ENCODE measurements at places on chromosomes 4 and X.

DNA sequence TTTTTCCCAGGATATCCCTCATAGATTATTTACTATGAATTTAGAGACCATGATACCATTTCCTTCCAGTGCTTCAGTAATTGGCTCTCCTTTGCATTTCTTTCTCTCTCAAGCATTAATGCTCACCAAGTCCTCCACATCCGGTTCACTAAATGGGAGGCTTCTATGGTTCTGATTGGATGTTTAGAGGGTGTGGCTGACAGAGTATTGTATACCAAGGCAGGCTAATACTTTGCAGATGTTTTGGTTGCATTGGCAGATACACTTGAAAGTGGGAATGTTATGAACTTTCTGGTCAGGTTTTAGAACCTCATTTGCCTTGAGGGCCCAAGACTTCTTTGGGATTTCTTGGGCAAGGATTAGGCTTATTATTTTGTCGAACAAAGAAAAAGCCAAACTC is 24.2 kb downstream of the CBLL2 start:
- no peak for DNase-seq

GRCh38 chrX:1222531-1223241 is 10.2 kb upstream of the CRLF2 start:
- no peak for DNase-seq

GRCh38 chr4:178296669-178297068 is 854.4 kb upstream of the AGA start:
- no peak for DNase-seq

- DNase-seq, result no peak
Observed at GRCh38 chr4:39106011-39106410, 44.0 kb downstream of the KLHL5 start.

DNA sequence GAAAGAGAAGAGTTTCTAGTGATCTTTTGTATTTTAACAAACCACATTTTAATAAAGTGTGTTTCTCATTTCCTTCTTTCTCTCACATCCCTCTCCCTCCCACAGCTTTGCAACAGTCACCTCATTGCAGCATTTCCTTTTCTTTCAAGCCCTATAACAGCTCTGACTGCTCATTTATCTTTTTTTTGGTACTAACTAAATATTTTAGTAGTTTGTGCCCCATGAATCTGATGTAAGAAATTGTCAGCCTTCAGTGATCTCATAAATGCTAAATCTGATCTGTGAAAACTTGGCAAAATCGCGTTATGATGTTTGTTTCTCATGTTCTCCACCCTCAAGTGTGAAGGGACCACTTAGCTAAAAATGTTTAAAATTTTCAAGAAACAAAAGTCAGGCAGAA is 258.5 kb upstream of the SLIT2 start:
- DNase-seq, result no peak

DNA sequence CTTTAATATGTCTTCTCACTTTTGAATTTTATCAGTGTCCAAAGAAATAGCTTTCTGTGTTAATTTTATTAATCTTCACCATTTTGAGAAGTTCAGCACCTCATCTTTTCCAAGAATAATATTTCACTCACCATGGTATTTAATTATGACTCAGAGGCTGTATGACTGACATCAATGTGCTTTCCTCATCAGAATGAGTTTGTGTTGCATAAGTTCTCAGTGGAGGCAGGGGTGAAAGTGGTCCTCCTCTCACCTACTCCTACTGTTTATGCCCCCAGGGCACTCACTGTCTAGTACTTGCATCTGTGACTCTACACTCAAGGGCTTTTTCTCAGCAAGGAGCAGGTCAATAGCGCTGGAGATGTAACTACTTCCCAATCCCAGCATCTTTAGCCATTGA is 905.3 kb upstream of the INTU start:
- DNase-seq, result no peak

DNA sequence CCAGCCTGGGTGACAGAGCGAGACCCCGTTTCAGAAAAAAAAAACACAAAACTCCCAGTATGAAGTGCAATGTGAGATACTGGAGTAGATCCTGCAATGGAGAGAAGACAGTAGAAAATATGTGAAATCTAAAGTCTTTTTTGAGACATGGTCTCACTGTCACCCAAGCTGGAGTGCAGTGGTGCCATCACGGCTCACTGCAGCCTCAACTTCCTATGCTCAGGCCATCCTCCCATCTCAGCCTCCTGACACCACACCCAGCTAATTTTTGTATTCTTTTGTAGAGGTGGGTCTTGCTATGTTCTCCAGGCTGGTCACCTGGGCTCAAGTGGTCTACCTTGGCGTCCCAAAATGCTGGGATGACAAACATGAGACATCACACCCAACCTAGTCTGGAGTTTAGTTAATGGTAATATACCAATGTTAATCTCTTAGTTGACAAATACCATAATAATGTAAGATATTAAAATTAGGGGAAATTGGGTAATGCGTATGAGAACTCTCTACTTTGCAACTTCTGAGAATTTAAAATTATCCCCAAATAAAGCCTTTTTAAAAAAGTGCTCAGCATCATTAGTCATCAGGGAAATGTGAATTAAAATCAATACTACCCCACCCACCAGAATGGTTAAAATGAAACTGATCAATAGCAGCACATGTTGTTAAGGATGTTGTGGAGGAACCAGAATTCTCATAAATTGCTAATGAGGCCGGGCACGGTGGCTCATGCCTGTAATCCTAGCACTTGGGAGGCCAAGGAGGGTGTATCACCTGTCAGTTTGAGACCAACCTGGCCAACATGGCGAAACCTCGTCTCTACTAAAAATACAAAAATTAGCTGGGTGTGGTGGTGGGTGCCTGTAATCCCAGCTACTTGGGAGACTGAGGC is 15.0 kb downstream of the RBMX start:
- no peak for DNase-seq

DNA sequence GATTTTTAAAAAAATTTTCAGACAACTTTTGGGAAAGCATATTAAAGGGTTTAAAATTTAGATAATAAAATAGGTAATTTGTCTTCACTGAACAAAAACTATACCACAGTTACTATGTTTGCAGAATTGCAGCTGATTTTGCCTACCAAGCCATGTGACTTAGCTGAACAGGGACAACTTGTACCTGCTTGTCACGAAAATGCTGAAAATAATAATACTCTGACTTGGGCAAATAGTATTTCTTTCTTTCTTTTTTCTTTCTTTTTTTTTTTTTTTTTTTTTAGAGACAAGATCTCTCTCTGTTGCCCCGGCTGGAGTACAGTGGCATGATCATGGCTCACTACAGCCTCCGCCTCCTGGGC is 225.2 kb upstream of the PPP1R2C start:
- no peak for DNase-seq

DNA sequence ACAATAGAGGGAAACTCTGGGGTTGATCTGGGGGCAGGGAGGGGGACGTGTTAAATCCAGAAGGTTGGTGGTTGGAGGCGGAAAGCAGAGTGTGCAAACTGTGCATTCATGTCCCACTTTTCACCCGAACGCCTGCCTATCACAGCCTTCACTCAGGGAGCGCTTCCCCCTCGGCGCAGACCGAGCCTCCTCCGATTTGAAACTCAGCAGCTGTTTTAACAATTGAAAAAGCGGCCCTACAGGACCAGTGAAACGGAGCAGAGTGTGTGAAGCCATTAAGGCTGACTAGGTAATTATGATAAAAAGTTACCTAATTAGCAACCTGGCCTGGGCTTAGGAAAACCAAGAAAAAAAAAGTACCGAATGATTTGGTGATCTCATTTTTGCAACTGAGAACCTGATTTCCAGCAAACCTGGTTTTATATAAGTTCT is 685 bp upstream of the NDNF start:
- DNase-seq, result no peak

DNA sequence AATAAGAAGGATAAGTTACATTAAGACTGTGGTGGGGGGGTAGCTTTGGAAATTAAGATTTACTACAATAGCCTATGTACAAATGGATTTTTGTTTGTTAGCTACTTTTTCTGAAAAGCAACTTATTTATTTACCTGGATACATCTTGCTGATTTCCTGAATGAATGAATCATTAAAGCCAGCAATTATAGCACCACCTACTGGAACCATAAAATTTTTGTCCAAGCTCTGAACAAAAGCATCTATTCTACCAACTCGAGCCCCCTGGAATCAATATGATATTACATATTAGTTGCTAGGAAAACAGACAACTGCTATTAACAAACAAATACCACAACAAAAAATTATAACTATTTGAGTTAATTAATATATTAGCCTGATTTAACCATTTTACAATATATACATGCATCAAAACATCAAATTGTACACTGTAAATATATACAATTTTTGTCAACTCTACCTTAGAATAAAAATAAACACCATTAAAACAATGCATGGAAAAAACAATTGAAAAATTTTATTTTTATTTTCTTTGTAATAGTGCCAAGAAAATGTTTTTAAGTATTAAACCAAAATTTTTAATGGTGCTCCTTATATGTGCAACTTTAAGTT is 15.3 kb downstream of the SEPSECS start:
- no peak for DNase-seq

DNA sequence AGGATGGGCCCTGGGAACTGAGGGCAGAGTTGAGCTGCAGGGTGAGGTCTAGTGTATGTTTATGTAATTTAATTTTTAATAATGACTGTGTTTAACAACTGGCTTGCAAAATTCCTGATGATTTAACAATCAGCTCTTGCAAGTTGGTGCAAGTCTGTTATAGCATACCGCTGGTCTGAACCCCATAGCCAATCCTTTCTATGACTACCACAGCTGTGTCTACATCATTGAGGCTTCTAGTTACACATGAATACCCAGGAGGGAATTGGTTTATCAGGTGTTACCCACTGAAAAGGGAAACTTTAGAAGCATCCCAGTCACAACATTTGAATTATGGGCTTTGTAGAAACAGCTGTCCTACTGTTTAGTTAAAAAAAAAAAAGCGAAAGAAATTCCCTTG is 38.3 kb downstream of the SUPT20HL1 start:
- DNase-seq, result no peak

DNA sequence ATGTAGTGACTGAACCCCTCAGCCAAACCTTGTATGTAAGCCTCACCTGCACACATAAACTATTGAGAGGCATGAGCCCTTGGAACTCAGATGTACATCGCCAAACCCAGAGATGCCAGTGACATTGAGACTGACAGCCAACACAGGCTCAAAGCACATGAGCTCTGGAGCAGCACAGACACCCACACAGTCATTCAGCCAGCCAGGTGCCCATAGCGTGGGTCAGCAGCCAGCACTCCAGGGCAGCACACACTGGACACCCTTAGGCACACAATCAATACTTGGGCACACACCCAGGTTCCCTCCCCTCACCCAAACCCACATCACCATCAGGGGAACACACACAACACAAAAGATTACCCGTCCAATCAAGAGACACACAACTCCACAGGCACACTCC is 4.3 kb upstream of the TIMP1 start:
- DNase-seq, result no peak

GRCh38 chr4:165604181-165604580 is 225.4 kb downstream of the CPE start:
- DNase-seq, result no peak

- no peak for DNase-seq
Observed at GRCh38 chr4:96736352-96736889, 896.5 kb downstream of the PDHA2 start.

DNA sequence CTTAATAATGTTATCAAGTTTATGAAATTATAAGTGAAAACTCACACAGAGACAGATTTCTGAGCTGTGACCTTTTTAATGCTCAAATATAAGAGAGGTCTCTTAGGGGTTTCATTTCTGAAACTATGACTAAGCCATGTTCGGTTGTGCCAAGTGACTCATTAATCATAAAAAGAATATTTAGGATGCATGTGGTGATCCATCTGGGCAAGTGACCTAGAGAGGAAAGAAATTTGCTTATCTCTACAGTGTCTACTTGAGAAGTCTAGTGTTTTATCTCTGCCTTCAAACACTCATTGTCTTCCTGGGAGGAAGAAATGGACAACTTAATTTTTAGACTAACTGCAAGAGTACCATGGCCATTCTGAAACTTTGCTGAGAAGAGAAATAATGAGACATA is 545.3 kb upstream of the GRID2 start:
- DNase-seq, result no peak

DNA sequence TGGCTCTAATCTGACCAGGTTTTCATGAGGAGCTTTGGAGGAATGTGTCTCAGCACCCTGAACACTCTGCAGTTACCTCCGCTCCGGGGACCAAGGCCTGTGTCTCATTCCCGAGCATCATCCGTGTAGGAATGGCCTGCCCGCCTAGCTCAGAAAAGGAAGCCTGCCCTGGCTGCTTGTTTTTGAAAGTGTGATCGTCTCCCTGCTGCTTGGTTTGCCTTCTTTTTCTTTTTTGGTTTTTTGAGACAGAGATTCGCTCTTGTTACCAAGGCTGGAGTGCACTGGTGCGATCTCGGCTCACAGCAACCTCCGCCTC is 73.3 kb downstream of the CRLF2 start:
- DNase-seq, result no peak

GRCh38 chr4:87339440-87339839 is 16.8 kb upstream of the HSD17B13 start:
- no peak for DNase-seq

DNA sequence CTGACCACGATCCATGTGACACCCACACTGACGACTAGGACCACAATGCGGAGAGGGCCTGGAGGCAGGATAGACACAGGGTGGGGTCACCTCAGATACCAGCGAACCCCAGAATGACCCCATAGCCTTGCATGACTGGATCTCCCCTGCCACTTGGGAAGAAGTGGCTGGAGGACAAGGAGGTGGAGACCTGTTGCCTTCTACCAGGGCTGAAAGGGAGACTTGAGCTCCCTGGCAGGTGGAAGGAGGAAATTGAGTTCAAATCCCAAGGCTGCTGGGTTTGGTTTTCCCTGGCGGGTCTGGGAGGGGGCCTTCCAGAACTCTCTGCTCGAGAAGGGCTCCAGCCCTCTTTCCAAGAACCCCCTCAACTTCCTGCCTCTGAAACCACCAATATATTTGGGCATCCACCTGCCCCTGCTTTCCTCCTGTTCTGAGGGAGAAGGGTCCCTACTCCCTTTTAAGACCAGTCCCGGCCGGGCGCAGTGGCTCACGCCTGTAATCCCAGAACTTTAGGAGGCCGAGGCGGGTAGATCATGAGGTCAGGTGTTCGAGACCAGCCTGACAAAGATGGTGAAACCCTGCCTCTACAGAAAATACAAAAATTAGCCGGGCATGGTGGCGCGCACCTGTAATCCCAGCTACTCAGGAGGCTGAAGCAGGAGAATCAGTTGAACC is 3.0 kb downstream of the FAM3A start:
- DNase-seq, result no peak

- DNase-seq, result no peak
Observed at GRCh38 chr4:8547912-8548730, 32.1 kb upstream of the GPR78 start.

DNA sequence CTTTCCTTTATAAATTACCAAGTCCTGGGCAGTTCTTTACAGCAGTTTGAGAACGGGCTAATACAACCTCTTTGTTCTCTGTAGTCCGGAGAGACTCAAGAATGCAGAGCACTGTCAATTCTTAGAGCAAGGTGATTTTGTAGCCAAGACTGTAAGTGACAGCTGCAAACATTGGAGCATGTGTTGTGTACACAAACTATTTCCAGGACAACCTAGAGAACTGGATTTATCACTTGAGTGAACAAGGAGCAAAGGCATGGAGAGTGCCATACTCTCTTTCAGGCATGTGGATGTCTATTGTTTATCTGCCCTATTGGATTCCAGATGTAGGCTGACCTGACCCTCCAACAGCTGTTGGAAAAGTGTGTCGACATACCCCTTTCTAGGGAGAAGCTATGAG is 153.9 kb downstream of the SPANXN3 start:
- DNase-seq, result no peak

All from stimulated activated CD4-positive, alpha-beta T cell treated with anti-CD3 and anti-CD28 coated beads, TNF-alpha, amount 100 ng/mL, for 48 hours (primary cell).